Activated CD4-positive, alpha-beta T cell treated with anti-CD3 and anti-CD28 coated beads for 1 hour (primary cell): ENCODE measurements at places on chromosomes 3 and 15.

DNA sequence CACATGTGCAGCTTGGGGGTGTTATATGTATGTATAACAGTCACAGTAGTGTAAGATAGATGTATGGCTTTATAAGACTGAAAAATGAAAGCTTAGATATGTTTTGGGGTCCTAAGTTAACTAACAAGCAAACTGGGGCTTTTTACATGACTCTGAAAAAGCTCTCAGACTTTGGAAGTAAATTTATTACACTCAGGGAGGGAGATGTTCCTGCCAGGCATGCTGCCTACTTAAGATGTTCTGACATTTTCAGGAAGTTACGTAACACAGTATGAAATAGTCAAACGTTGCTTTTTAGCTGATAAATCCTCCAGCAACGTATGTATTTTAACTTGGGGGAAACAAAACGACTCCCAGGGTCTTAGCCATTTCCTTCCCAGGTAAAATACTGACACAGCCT is 1.7 kb upstream of the IFT57 start:
- no peak for DNase-seq

DNA sequence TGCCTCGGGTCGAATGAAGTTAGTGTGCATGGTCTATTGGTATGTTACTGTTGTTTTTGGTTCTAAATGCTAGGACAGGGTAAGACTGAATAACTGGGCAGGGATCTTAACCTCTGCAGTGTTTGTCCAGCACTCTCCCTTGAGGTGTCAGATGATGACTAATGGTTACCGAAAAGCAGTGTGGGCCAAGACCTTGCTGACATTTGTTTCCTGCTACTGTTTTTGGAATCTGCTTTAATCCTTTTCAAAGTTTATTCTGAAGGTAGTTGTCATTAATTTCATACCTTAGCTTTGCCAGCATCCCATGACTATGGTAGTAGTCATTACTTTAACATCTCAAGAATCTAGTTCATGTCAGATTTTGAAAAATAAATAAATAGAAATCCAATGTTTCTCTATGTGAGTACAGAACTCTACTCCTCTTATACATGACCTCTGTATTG is 117.0 kb downstream of the P3H2 start:
- no peak for DNase-seq

GRCh38 chr3:13542142-13542541 is 6.8 kb upstream of the FBLN2 start:
- DNase-seq: no peak

- DNase-seq: no peak
Measured at GRCh38 chr3:21665444-21666100, 85.4 kb downstream of the ZNF385D start.

- no peak for DNase-seq
Measured at GRCh38 chr3:87498358-87499080, 222.1 kb upstream of the POU1F1 start.

GRCh38 chr3:83500422-83500821 is 1458.4 kb upstream of the CADM2 start:
- DNase-seq: no peak

DNA sequence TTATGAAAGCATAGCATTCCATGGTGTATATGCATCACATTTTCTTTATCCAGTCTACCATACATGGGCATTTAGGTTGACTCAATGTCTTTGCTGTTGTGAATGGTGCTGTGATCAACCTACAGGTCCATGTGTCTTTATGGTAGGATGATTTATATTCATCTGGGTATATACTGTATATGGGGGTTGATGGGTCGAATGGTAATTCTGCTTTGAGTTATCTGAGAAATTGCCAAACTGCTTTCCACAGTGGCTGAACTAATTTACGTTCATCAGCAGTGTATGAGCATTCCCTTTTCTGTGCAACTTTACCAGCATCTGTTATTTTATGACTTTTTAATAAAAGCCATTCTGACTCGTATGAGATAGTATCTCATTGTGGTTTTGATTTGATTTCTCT is 662.4 kb upstream of the BCHE start:
- no peak for DNase-seq

- DNase-seq: no peak
Measured at GRCh38 chr15:65420975-65421359, 1.8 kb downstream of the IGDCC4 start.

- DNase-seq: no peak
Measured at GRCh38 chr3:19093084-19093483, 55.2 kb upstream of the KCNH8 start.

GRCh38 chr3:58994746-58995330 is 55.0 kb downstream of the CFAP20DC start:
- no peak for DNase-seq

- DNase-seq: no peak
Measured at GRCh38 chr3:52443791-52444687, 864 bp downstream of the SEMA3G start.

GRCh38 chr15:98390946-98391530 is 257.3 kb upstream of the IGF1R start:
- DNase-seq: no peak

DNA sequence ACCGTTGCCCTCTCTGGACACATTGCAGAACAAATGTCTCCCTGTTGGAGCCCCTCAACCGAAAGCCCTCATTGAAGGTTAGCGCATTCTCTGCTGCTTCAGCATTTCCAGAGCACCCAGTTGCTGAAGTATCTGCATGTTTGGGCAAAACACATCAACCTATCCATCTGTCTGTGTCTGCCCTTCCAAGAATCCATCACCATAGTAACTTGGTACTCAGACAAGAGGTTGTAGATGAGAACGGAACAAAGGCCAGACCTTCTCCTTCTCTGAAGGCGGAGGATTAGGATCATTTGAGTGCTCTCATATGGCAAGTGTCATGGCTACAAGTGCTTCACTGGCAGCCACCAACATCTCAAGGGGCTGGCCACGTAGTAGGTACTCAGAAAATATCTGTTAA is 23.1 kb upstream of the RHO start:
- DNase-seq: no peak

DNA sequence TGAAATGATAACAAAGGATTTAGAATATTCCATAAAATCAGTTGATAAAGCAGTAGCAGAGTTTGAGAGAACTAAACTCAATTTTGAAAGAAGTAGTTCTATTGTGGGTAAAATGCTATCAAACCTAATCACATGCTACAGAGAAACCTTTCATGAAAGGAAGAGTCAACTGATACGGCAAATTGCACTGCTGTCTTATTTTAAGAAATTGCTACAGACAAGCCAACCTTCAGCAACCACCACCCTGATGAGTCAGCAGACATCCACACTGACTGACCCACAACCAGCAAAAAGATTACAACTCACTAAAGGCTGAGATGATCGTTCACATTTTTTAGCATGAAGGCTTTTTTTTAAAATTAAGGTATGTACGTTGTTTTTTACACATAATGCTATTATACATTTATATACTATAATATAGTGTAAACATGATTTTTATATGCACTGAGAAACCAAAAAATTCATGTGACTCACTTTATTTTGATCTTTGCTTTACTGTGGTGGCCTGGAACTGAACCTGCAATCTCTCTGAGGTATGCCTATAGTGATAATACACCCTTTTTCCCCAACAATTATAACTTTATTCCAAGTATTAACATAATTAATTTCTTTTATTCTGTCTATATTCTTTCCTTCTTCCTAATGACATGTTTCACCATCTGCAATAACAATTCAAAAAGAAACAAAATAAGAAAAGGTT is 109.9 kb downstream of the TBC1D5 start:
- no peak for DNase-seq
